ENCODE measurements at places on chromosomes 13 and 19.

GRCh38 chr19:41276231-41276630 is 12.1 kb downstream of the HNRNPUL1 start:
- DNase-seq, result no peak

DNA sequence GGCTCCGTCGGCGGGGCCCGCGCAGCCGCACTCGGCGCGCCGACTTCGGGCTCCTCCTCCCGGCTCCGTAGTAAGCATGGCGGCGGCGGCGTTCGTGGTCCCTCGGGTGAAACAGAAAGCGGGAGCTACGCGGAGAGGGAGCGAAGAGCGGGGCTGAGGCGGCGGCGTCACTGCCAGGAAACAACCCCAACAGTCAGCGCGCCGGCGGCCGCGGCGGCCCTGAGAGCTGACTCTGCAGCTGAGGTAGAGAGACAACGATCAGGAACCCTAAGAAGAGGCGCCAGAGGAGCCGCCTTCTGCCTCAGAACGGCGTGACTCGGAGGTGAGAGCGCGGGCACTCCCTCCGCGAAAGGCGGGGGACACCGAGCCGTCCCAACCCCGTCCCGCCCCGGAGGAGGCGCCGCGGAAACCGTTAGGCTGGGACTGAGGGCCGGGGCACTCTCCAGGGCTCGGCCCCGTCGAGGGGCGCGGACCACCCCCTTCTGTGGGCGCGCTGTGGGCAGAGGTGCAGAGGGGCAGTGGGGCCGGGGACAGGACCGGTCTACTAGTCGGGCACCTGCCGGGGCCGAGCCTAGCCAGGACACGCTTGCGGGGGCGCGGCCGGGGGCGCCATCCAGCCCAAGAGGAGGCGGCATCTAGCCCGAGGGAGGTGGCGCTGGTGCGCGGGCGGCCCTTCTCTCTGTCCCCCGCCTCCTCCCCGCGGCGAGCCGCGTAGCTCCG is at the start of gene FNDC3A:
Gene FNDC3A (plus strand): TSS at position 57 of the 720 bp plus-strand sequence. CDS start 30,279 bp downstream, outside the sequence.
- peak; percentile 89 for DNase-seq

DNA sequence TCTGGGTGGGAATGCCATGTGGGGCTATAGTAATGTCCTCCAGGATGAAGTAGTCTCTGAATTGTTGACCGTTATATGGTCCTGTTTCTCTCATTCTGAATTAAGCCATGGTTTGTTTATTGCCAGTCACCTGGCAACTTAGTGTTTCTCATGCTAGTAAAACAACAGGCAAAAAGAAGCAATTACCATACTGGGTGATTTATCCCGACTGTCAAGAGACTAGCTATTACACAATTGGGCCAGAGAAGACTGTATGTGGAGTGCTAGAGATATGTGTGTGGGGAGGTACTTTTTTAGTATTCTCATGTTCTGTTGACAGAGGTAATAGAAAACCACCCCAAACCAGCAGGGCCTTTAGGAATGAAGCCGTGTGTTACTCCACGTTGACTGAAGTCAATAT is 258.2 kb downstream of the TDRD3 start:
- DNase-seq, result no peak

GRCh38 chr13:32956595-32956933 is 59.7 kb upstream of the KL start:
- DNase-seq, result no peak

GRCh38 chr19:49626226-49626625 is 13.7 kb downstream of the RRAS start:
- no peak for DNase-seq

DNA sequence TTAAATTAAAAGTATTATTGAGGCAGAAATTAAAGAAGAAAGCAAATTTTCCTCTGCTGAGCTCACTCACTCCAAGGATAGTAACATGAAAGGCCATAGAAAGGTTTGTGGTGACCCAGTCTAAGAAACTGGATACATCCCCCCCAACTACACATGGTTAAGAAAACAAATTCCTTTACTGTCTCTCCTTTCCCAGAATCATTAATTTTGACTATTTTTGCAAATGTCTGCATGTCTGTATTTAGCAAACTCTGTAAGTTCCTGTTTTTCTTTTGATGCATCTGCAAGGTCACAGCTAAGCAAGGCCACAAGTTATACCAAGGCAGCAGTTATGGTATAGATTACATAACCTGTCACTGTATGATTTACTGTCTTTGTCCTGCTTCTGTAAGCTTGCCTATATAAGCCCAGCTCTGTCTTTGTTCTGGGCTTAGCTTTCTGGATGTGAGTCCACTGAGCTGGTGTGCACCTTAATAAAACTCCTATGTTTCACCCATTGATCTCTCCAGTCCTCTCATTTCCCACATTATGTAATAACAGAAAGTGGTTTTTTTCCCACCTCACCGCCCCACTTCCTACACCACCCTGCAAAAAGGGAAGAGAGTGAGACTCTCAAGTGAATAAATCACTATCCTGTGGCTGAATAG is 8.5 kb upstream of the ZNF83 start:
- no peak for DNase-seq

GRCh38 chr19:45716359-45717130 is 14.2 kb downstream of the FBXO46 start:
- no peak for DNase-seq

GRCh38 chr19:28074773-28075172 is 1138.2 kb downstream of the UQCRFS1 start:
- no peak for DNase-seq

- DNase-seq, result no peak
Measured at GRCh38 chr13:93521307-93521706, 294.7 kb downstream of the GPC6 start.

- DNase-seq, result no peak
Measured at GRCh38 chr13:73781384-73781783, 352.8 kb downstream of the KLF12 start.

DNA sequence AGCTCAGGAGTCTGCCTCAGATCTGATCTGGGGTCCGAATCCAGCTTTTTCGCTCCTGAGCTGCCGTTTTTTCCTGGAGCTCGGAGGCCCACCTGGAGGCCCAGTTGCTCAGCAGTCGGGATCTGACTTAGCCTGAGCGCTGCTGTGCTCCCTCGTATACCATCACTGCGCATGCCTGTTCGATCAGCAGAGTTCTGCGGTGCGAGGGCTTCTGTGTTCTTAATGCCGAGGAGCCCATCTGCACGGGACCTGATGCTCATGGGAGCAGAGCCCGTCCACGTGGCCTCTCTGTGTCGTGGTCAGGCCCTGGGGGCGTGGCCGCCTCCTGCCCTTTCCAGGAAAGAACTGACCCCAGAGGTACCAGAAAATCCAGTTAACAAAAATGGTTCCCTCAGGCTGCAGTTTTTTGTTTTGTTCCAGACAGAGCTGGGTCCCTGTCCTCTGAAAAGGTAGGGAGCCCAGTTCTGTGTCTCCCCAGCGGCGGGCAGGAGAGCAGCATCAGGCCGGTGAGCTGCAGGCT is 57.4 kb downstream of the MCF2L start:
- DNase-seq, result no peak

GRCh38 chr13:72559716-72560115 is 167.7 kb downstream of the MZT1 start:
- DNase-seq, result no peak

DNA sequence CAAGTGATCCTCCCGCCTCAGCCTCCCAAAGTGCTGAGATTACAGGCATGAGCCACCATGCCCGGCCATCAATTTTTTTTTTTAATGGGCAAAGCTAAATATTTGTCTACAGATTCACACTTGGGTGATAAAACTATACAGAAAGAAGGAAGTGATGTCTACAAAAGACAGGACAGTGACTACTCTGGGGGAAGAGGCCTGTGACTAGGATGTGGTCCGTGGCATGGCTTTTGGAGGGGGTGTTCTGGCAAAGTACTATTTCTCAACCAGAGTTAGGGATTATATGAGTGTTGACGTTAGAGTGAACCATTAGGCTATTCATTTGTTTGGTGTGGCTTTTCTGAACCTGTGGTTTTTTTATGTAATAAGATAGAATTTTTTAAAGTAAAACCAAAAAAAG is 42.7 kb downstream of the INSR start:
- DNase-seq, result no peak

DNA sequence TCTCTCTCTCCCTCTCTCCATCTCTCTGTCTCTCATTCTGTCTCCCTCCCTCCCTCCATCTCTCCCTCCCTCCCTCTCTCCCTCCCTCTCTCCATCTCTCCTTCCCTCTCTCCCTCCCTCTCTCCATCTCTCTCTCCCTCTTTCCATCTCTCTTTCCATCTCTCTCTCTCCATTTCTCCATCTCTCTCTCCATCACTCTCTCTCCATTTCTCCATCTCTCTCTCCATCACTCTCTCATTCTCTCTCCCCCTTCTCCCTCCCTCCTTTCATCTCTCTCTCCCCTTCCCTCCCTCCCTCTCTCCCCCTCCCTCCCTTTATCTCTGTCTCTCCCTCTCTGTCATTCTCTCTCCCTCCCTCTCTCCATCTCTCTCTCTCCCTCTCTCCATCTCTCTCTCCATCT is 55.7 kb upstream of the NFIC start:
- no peak for DNase-seq

DNA sequence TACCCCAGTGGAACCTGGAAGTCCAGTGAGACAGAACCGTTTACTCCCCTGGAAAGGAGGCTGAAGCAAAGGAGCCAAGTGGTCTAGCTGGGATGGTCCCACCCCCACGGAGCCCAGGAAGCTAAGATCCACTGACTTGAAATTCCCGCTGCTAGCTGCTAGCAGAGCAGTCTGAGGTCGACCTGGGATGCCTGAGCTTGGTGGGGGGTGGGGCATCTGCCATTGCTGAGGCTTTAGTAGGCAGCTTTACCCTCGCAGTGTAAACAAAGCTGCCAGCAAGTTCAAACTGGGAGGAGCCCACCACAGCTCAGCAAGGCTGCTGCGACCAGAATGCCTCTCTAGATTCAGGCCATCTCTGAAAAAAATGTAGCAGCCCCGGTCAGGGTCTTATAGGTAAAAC is 437.0 kb downstream of the SUCLA2 start:
- DNase-seq, result no peak

GRCh38 chr13:61148691-61149315 is 266.8 kb downstream of the PCDH20 start:
- DNase-seq, result no peak

GRCh38 chr13:98377635-98378378 is 199.1 kb downstream of the STK24 start:
- no peak for DNase-seq

Data from CD4-positive, alpha-beta T cell treated with Interleukin-17A for 1 hour (primary cell).